ENCODE measurements at places on chromosomes 16 and 17.

GRCh38 chr16:30992931-30993816 is 8.2 kb downstream of the HSD3B7 start:
- no peak for DNase-seq
- H3K27me3 ChIP-seq, result no peaks in the 10 kb centered on the region
- H3K4me1 ChIP-seq, result no peaks in the 10 kb centered on the region
- no peak overlapping the region for H3K27ac ChIP-seq
- H3K36me3 ChIP-seq, result peaks cover 2% of the 10 kb centered on the region
- no peak overlapping the region for H3K4me3 ChIP-seq

DNA sequence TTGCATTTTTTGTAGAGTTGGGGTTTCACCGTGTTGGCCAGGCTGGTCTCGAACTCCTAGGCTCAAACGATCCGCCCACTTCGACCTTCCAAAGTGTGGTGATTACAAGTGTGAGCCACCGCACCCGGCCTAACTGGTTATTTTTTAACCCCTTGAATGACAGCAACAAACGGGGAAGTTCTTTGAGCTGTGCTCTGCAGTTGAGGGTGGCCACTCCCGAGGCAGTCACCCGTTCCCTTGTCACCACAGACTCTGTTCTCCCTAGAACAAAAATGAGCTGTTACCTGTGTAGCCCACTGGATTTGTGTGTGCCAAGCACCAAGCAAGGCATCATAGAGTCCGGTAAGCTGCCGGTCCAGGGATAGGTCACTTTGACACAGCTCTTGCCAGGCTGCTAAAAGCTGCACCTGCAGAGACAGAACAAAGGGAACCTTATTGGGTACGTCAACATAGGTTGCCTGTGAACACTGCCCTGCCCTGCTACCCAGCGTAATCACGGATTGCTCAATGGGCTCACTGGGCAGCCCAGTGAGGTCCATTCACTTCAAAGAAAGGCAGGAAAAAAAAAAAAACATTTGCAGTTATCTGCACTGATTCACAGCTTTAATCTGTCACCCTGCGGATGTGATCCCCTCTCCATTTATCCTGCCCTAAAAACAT is 19.6 kb downstream of the COG7 start:
- peaks cover 11% of the 10 kb centered on the region for H3K36me3 ChIP-seq
- H3K27ac ChIP-seq, result no peak overlapping the region
- H3K4me3 ChIP-seq, result no peak overlapping the region
- no peak for DNase-seq

GRCh38 chr16:59601452-59601851 is 867.3 kb upstream of the GOT2 start:
- no peaks in the 10 kb centered on the region for H3K4me1 ChIP-seq
- DNase-seq, result no peak
- no peak overlapping the region for H3K27ac ChIP-seq
- H3K36me3 ChIP-seq, result no peaks in the 10 kb centered on the region
- H3K4me3 ChIP-seq, result no peak overlapping the region
- no peaks in the 10 kb centered on the region for H3K27me3 ChIP-seq

GRCh38 chr16:71276589-71277334 is 12.4 kb downstream of the CMTR2 start:
- H3K4me1 ChIP-seq, result no peaks in the 10 kb centered on the region
- no peaks in the 10 kb centered on the region for H3K27me3 ChIP-seq
- H3K36me3 ChIP-seq, result peaks cover 16% of the 10 kb centered on the region
- no peak for DNase-seq
- H3K27ac ChIP-seq, result no peak overlapping the region
- no peak overlapping the region for H3K4me3 ChIP-seq

DNA sequence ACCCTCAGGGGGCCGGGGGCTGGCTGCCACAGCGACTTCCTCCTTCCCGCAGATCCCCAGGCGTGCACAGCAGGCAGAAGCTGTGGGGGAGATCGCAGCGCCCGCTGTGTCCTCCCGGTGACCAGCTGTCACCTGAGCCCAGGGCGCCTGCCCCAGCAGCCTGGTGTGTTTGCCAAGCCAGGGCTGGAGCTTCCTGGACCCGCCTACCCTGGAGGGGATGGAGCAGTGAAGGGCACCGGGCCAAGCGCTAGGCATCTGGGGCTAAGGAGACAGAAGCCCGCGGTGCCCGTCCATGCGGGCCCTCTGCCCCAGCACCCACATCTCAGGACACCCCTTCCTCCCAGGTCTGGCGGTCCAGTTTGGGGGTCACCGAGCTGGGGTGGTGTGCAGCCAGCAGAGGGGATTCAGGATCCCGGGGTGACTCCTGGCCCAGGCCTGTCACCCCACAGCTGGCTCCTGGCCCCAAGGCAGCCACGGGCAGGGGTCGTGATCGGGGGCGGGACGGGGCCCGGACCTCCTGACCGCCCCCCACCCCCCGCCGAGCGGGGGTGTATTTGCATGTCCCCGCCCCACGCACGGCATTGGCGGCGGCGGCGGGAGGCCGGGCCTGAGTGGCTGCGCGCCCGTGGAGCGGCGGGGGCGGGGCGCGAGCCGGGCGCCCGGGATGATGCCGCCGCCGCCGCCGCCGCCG is at the start of gene RAB26:
TSS of gene RAB26 (plus strand) at position 645 of the 691 bp plus-strand sequence. CDS start 159 bp downstream, outside the sequence.
- H3K4me1 ChIP-seq, result peaks cover 3% of the 10 kb centered on the region
- peaks cover 22% of the 10 kb centered on the region for H3K36me3 ChIP-seq
- H3K27me3 ChIP-seq, result no peaks in the 10 kb centered on the region
- DNase-seq, result peak; percentile 85
- no peak within 1 kb of the TSS for H3K27ac ChIP-seq
- peak within 1 kb of the TSS; percentile 58 for H3K4me3 ChIP-seq

- H3K4me1 ChIP-seq, result no peaks in the 10 kb centered on the region
- peaks cover 52% of the 10 kb centered on the region for H3K36me3 ChIP-seq
- H3K27me3 ChIP-seq, result no peaks in the 10 kb centered on the region
- H3K4me3 ChIP-seq, result no peak overlapping the region
- H3K27ac ChIP-seq, result no peak overlapping the region
These were observed 7.1 kb upstream of the FTSJ3 start for GRCh38 chr17:63834431-63835166.

DNA sequence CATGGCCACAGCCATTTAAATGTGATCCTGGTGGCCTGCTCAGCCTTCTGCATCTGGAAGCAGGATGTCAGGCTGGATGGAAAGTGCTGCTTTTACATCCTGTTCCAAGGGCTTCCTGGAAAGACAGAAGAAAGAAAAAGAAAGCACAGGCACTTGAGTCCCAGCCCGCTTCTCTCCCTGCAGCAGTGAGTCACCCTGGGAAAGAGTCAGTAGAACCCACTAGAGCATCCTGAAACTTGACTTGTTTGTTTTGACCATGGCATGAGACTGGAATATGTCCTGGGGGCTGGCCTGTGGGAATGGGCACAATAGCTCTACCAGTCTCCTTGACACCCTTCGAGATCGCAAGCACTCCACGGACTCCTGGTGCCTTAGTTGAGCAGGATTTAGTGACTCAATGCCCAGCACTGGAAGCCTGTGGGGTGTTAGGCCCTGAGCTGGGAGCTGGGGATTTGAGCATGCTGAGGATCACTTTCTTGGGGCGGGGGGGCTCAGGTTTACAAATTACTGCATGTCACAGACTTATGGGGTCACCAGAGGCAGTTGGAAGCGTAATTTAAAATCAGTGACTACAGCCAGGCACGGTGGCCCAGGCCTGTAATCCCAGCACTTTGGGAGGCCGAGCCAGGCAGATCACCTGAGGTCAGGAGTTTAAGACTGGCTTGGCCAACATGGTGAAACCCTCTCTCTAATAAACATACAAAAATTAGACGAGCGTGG is 22.1 kb upstream of the GNA13 start:
- H3K27ac ChIP-seq, result no peak overlapping the region
- H3K36me3 ChIP-seq, result no peaks in the 10 kb centered on the region
- H3K27me3 ChIP-seq, result no peaks in the 10 kb centered on the region
- H3K4me1 ChIP-seq, result no peaks in the 10 kb centered on the region
- DNase-seq, result no peak

- H3K4me3 ChIP-seq, result no peak overlapping the region
- H3K36me3 ChIP-seq, result no peaks in the 10 kb centered on the region
- peak; percentile 26 for DNase-seq
These were observed 8.3 kb upstream of the RBFOX3 start for GRCh38 chr17:79619196-79619595.
